AG09309 (cell line): ENCODE measurements at places on chromosomes 11 and 22.
A peak's percentile ranks its signal among the peaks of the same experiment; 100 is the strongest.

DNA sequence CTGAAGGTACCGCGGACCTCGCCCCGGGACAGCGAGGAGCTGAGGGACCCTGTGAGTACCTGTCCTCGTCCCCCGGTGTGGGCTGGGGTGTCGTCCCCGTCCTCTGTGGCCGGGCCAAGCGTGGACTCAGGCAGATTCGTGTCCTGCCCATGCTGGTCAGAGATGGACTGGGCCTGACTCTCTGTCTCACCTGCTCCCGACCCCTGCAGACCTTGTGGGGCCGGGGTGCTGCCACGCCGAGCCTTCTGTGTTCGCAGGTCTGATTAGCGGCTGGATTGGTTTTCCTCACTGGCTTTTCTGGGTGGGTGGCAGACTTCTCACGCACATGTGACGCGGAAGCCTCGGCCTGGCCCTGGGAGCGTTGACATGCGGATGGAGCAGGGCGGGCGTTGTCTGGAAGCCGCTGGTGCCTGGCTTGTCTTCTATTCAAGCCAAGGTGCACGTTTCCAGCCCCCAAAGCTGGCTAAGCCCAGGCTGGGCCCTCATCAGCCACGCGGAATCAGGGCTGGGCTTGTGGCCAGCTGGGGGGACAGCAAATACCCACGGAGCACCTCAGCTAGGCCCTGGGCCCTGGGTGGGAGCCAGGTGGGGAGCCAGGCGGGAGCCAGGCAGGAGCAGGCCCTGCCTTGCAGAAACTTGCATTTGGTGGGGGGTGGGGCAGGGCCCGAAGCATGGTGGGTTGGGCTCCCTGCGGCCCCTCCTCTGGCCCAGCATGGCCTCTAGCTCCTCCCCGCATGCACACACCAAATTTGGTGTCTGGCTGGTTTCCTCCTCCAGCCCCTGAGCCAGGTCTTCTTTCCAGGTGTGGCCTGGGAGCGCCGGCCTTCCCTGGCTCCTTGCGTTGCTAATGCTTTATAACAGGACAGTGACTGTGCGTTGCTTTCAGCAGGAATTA lies 7.0 kb downstream of the GRAMD4 start:
- no peak for DNase-seq

DNA sequence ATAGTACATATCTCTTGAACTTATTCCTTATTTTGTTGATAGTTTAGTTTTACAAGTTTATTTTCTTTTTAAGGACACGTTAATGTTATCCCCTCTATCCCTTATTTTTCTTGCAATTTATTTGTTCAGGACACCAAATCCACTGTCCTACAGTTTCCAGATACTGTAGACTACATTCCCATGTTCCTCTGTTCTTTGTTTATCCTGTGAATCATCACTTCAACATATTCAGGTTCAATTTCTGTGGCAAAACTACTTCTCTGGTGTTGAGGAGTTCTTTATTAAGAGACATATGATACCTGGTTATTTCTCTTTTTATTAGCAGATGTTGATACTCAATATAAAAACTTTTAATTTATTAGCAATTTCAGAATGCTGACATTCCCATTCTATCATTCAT lies 72.8 kb upstream of the CLNS1A start:
- no peak for DNase-seq

DNA sequence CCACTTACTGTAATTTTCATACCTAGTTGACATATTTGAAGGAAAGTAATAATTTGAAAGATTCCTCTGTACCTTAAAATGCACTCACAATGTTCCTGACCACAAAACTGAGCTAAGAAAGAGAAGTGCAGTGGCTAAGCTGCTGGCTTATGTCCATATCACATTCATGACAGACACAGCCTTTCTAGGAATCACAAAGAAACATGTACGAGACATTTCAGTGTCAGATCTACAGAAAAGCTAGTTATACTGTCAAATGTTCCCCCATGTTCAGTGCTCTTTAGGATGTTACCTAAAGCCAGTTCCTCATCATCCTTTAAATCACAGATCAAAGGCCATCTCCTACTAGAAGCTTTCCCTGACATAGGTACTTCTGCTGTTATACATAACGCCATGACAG lies 142.2 kb upstream of the C11orf58 start:
- no peak for DNase-seq

- no peak for DNase-seq
Observed at GRCh38 chr11:131811383-131811782, 441.0 kb downstream of the NTM start.

DNA sequence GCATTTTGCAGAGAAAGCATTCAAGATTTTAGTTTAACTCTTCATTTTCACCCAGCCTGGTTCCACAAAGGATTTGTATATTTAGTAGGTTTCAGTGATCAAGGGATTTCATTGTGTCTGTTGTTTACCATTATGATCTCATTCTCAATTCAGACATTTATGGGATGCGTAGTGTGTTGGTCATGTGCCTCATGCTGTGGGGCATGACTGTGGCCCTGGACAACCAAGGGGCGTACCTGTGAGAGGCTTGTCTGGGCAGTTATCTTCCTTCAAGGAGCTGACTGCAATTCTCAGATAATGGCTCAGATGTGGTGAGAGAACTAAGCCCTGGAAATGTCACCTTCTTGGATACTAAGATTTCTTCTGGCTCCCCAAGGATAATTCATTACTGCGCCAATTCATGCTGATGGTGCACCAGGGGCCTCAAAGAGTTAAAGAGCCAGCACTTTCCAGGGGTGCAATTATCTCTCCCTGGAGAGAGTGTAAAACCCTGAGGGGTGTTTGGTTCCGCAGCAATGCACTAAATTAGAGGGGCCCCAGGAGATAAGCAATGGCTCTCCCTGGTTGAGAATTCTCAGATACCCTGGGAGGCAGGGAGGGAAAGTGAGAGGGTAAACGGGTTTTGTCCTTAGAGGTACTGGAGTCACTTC lies 32.2 kb downstream of the SLC6A5 start:
- no peak for DNase-seq

DNA sequence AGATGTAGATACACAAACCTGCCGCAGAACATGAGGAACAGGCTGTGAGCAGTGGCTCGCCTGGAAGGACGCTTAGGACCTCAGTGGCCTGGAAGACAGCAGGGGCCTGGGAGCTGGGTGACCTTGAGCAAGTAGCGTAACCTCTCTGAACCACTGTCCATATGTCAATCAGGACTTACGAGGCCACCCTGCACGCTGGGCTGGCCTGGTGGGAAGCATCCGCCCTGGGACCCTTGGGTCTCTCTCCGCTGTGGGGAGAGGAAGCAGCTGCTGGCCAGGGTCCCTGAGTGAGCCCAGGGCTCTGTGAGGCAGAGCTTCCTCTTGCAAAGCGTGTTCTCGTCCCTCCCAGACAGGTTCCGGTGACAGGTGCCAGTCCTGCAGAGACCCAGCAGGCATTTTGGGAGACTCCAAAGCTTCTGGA lies 14.0 kb upstream of the EHD1 start:
- DNase-seq = no peak

GRCh38 chr22:42202669-42203068 lies 67.8 kb downstream of the TCF20 start:
- DNase-seq = peak; percentile 11

GRCh38 chr11:60910711-60911380 lies 3.1 kb upstream of the TMEM109 start:
- no peak for DNase-seq

DNA sequence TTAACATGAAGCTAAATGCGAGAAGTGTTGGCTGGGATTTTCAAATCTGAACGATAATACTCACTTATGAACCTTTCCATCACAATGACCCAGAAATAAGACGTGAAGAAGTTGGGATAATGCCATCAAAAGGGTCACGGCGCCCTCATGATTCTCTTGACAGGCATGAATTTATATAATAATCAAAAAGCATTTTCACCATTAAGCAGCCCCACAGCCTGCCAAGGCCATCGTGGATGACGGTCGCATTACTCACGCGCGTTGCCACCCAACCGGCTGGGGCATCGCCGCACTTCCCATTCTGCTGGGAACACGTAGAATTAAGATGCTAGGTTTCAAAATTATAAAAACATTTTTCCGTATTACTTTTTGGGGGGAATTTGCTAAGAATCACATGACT lies 18.9 kb upstream of the GAL start:
- no peak for DNase-seq

GRCh38 chr11:69930081-69931059 lies 111.2 kb upstream of the FGF3 start:
- DNase-seq = no peak

GRCh38 chr11:109865548-109866186 lies 227.5 kb upstream of the ZC3H12C start:
- no peak for DNase-seq

DNA sequence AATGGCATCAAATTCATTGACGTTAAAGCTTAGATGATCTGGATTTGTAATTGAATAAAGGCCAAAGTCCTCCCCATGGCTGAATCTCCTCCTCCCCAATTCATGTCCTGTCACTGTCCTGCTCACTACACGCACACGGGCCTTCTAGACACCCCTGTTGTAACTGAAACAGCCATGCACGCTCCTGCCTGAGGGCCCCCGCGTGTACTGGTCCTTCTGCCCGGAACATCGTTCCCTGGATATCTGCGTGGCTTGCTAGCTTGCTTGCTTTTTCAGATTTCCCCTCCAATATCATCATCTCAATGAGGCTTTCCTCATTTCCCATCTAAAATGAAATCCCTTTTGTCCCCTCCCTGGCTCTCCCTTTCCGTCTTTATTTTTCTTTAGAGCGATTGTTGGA lies 15.3 kb downstream of the PKNOX2 start:
- DNase-seq = no peak

- no peak for DNase-seq
Observed at GRCh38 chr11:111204211-111204610, 41.3 kb upstream of the POU2AF2 start.
